ENCODE measurements at places on chromosomes 13 and 19.
A peak's percentile ranks its signal among the peaks of the same experiment; 100 is the strongest.

- DNase-seq: no peak
These were observed 10.5 kb upstream of the ZNF112 start for GRCh38 chr19:44367024-44367423.

- DNase-seq: no peak
These were observed 41.7 kb upstream of the WDFY2 start for GRCh38 chr13:51542346-51543242.

DNA sequence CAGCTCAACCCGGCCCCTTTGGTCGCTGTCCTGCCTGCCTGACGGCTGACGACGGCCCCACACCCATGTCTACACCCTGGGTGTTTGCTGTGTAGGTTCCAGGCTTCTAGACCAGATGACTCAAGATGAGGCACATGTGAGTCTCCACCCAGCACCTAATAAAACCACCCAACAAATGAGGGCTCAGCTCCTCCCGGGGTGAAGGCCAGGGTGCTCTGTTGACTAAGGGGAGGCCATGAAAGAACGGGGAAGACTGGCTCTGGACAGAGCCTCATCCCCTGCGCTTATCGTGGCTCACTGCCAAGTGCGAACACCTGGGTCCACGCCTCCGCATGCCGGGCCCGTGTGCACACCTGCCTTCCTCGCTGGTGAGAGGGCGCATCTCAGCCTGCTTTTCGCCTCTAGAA is 39.6 kb downstream of the COL4A2 start:
- peak; percentile 69 for DNase-seq

DNA sequence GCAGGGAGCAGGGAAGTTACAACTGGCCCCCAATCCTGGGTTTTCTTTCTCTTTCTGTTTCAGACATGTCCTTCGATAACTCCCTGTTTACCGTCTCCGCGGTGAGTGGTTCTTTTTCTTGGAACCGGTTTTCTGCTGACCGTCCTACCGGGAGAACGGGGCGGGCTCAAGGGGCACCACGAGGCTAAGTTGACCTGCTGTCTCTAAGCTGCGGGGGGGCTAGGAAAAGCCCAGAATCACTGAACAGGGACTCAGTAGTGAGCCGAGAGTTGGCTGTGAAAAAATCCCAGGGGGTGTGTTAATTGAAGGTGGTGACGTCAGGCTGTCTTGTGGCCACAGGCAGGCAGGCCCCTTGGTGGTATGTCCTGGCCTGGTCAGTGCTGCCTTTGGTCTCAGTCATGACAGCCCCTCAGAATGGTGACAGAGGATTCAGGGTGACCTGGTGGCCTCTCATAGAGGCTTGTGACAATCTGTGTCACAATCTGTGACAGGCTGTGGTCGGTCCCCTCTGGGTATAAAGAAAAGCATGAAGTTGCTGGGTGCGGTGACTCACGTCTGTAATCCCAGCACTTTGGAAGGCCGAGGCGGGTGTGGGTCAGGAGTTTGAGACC is 8.1 kb upstream of the CARM1 start:
- no peak for DNase-seq

- no peak for DNase-seq
These were observed 97.4 kb downstream of the ATP8A2 start for GRCh38 chr13:25469169-25469525.

DNA sequence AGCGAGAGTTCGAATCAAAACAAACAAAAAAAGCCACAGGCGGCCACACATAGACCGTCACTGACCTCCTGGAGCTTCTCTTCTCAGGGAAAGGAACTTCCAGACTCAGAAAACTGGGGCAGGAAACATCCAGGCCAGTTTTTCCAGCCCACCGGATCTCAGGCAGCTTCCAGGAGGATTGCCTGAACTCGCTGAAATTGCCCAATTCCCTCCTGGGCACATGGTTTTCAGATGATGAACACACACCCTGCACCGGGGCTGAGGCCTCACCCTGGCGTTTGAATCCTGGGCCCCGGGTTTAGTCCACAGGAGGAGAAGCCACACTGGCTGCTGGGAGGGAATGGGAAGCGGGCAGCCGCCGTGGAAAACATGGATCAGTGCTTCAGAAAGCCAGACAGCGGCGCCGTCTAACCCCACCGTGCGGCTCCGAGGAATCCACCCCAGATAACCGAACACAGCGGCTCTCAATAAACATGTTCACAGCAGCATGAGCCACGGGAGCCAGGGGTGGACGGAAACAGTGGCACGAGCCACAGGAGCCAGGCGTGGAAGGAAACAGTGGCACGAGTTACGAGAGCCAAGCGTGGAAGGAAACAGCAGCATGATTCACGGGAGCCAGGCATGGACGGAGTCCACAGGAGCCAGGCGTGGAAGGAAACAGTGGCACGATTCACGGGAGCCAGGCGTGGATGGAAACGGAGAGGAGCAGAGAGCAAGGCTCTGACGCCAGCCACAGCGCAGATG is 18.2 kb upstream of the PTBP1 start:
- DNase-seq: no peak

DNA sequence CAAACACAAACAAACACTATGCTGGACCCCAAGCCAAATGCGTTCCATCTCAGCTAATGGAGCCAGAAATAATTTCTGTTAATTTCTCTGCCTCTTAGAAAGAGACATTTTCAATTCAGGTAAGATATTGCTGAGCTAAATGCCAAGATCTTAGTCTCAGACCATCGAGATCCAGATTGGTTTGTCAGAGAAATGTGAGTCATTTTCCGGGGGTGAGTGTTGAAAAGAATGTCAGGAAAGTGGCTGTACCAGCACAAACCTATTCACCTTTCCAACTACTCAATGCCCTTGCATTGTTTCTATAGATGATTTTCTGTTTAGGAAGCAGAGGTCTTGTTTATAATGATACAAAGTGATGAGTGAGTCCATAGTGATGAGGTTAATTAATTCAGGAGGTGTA is 266.8 kb upstream of the TSHZ3 start:
- no peak for DNase-seq

- no peak for DNase-seq
These were observed 8.4 kb downstream of the REXO1 start for GRCh38 chr19:1839658-1840540.

- no peak for DNase-seq
These were observed 11.4 kb downstream of the LPAR6 start for GRCh38 chr13:48401480-48401879.

DNA sequence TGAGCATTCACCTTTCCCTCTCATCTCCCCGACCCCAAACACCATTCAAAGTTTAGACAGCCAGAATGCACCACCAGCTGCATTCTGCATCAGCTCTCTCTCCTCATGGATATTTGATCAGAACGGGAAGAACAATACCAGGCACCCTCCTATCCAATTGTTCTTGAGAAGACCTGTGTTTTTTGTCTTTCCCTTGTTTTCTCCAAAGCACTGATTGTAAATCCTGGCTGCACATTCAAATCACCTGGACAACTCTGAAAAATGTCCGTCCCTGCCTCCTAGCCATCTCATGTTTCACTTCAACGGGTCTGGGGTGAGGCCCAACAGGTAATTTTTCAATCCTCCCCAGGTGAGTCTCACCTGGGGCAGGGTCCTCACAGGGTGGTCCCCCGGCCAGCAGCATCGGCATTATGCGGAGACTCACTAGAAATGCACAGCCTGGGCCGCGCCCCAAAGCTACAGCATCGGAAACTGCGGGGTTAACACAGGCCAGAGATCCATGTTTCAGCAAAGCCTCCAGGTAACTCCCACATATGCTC is 5.5 kb downstream of the IRS2 start:
- no peak for DNase-seq

DNA sequence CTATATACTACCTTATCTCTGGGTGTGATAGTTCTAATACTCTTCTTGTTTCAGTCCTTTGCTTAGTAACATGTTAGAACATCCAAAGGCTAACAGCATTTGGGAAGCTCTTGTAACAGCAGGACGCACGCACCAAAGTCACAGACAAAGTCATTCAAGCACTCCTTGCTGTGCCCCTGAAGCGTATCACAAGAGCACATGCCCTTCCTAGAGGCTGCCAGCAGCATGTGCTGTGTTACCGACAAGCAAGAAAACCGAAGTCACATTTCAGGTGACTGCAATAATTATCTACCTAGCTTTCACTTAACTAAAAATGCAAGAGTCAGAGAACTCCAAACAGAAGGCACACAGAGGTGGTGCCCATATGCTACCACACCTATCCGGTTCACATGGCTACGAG is 194.1 kb downstream of the KLF12 start:
- no peak for DNase-seq

- DNase-seq: no peak
These were observed 463 bp upstream of the GPC6 start for GRCh38 chr13:93226065-93226622.

GRCh38 chr13:93955904-93956303 is 523.6 kb downstream of the DCT start:
- no peak for DNase-seq

GRCh38 chr19:14563989-14564651 is 7.7 kb downstream of the NDUFB7 start:
- no peak for DNase-seq

GRCh38 chr13:50993371-50993770 is 83.8 kb downstream of the RNASEH2B start:
- no peak for DNase-seq

DNA sequence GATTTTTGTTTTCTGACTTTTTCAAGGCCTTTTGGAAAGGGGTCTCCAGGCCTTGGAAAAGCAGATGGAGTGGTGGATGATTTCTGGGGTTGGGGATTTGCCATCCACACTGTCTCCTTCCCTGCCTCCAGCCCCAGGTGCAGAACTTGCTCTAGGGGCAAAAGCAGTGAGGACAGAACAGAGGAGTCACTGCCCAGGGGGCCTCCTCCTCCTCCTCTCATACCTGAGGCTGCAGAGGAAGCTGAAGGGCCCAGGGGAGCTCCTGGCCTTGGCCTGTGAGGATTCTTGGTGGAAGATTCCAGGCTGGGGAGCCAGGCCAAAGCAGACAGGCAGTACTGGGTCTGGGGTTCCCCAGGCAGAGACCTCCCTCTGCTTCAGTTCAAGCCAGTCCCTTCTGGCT is 52.3 kb upstream of the URI1 start:
- no peak for DNase-seq

DNA sequence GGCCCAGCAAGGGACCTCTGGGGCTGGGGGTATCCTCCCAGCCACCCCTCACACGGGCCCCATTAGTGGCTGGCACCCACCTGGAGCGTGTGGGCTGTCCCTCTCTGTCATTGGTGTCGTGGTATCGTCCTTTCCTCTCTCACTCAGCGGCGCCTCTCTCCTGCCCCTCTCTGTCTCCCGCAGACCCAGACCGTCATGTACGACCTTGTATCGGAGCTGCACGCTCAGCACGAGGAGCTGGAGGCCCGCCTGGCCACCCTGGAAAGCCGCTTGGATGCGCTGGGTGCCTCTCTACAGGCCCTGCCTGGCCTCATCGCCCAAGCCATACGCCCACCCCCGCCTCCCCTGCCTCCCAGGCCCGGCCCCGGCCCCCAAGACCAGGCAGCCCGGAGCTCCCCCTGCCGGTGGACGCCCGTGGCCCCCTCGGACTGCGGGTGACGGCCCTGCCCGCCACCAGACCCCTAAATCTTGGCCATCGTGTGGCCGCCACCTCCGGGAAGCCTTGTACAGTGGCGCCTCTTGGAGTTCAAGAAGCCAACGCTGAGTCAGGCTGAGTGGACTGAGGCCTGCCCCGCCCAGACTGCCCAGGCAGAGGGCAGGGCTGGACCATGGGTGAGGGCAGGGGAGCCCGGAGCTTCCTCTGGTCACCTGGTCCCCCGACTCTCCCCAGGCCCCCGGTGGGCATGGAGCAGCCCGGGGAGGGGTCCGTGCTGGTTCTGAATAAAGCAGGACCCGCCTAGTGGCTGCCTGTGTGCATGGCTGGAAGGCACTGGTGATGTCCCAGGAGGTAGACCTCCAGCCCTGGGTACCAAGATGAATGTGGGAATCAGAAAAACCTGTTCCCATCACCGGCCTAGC is 9.8 kb upstream of the ARRDC2 start:
- no peak for DNase-seq

DNA sequence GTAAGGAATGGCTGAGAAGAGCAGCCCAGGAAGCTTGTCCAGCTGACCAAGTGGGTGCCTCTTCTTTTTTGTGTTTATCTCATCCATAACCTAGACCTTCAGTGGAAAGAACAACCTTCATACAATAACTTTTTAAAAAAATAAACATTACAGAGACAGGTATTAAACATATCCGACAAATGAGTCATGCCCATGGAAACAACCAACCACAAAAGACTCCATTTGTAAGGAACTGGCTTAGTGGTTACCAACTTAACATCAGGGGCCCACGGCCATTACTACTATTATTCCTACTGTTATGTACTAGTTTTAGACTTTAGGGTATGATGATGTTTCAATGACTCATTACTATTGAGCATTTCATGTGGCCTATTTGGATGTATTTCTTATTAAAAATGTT is 191.7 kb upstream of the SERP2 start:
- DNase-seq: no peak

GRCh38 chr13:45412274-45413049 is 5.7 kb downstream of the SLC25A30 start:
- DNase-seq: no peak

DNA sequence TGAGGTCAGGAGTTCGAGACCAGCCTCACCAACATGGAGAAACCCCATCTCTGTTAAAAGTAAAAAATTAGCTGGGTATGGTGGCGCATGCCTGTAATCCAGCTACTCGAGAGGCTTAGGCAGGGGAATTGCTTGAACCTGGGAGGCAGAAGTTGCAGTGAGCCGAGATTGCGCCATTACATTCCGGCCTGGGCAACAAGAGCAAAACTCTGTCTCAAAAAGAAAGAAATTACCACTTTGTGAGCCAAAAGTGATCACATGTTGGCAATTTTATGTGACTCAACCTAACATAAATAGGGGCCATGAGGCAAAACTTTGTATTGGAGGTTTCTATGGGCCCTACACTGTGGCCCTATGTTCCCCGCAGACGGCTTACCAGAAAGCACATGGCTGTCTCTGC is 72.2 kb downstream of the MAP4K1 start:
- DNase-seq: no peak

DNA sequence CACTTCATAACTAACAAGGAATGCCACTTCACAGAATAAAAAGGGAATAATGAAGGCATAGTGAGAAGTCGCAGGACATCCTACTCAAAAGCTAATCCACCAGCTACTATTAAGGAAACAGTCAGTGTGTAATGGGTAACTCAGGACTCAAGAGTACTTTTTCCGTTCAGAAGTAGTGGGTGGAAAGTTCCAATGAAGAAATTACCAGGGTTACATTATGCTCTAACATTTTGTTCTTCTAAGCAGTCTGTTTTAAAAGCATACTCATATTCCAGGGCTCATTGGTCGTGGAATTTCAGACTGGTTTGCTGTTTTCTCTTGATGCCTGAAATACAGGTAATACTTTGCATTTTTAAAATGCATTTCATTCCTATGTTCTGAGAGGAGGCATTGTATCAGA is 222.4 kb upstream of the IRS2 start:
- no peak for DNase-seq

DNA sequence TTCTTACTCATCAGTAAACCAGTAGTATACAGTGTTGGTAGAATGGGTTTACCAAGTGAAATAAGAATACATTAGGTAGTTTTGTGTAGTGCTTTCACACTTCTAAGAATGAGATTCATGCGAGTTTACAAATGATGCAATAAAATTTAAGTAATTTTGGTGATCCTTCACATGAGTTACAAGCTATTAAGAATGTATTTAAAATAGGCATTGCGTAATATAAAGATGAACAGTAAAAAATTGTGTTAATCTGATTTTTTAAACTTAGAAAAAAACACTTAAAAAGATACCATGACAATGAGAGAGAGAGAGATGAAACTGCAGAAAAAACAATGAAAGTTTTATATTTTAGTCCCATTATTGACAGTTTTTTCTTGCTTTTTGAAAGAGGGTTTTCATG is 570.5 kb downstream of the SLITRK6 start:
- no peak for DNase-seq

GRCh38 chr13:73063166-73063565 is 4.4 kb downstream of the KLF5 start:
- DNase-seq: no peak
